Activated CD4-positive, alpha-beta T cell treated with anti-CD3 and anti-CD28 coated beads, Interleukin-2, amount 50 U/mL, for 4 hours (primary cell): ENCODE measurements at places on chromosomes 16 and 17.
A peak's percentile ranks its signal among the peaks of the same experiment; 100 is the strongest.

DNA sequence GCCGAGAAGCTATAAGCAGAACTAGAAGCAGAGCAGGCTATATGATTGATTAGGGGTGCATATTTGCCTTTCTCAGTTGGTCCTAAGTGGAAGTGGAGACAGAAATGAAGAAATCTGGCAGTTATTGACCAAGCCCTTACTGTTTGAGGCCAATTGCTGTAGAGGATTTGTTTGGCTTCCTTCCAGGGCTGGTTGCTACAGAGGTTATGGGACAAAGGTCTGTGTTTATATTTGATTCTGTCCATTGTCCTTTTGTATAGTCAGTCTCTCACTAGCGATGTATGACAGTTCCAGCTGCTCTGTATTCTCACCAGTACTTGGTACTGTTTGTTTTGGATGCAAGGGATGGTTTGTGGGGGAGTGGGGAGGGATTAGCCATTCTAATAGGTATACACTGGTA lies 7.3 kb upstream of the ALOX15 start:
- no peak for DNase-seq

DNA sequence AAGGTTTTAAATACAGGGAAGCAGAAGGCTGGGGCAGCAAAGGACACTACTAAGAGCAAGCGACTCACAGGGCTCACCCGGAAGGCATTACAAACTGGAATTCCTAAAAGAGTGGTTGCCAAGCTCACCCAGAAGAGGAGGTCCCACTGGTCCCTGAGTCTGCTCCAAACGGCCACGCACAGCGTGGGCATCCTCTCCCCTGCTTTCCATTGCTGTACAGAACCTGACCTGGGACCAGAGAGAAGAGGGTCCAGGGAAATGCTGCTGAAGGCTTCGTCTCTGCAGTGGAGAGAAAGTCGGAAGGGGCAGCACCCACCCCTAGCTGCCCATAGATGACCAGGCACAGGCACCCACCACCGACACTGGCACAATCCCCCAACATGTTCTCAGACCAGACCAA lies 67.2 kb downstream of the ADCY9 start:
- no peak for DNase-seq

DNA sequence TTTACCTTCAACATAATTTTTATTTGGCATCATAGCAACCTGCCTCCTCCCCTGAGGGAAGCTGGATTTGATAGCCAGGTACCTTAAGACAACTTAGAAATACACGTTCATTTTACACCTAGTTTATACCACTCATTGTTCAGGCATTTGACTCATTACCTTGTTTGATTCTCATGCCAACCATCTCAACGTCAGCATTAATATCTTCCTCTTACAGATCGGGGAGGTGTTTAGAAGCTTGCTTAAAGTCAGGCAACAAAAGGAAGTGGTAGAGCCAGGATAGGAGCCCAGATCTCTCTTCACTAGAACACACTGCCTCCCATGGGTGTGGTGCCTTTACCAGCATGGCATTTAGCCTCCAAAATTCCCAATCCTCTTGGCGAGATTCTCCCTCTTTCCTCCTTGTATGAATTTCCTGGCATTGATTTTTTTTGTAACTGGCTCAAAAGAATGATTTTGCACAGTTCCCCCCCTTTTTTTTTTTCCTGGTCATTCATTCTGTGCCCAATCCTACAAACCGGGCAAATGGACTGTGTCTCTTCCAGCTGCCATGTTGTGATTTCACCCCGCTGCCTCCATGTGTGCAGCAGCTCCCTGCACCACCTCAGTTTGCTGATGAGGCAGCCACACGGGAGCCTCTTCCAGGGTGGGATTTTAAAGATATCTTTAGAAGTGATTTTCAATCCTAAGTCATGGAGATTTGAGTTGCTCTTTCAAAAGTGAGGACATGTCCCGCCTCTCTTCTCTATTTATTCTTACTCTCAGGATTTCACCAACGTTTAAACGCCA lies 383.6 kb downstream of the UTP18 start:
- no peak for DNase-seq

GRCh38 chr16:89319886-89320781 lies 102.6 kb downstream of the ZNF778 start:
- DNase-seq: peak; percentile 25

GRCh38 chr16:12682432-12683165 lies 121.1 kb downstream of the CPPED1 start:
- no peak for DNase-seq

- no peak for DNase-seq
These were observed 142.4 kb upstream of the RBL2 start for GRCh38 chr16:53291757-53292392.

DNA sequence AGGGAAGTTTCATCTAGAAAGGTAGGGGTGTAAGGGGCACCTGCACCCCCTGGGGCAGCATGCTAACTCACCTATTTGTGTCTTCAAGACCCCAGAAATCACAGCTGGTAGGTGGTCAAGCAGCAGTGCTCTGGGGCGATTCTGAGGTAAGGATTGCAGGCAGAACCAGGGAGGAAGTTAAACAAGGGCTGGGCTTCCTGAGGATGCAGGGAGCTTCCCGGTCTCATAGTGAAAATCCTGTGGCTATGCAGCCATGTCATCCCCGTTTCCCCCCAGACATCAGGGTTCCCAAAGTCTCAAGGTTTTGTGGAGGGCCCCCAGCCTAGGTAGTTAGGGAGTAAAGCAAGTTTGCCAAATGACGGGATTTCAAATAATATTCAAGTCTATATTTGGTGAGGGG lies 78.5 kb downstream of the C16orf78 start:
- DNase-seq: no peak

DNA sequence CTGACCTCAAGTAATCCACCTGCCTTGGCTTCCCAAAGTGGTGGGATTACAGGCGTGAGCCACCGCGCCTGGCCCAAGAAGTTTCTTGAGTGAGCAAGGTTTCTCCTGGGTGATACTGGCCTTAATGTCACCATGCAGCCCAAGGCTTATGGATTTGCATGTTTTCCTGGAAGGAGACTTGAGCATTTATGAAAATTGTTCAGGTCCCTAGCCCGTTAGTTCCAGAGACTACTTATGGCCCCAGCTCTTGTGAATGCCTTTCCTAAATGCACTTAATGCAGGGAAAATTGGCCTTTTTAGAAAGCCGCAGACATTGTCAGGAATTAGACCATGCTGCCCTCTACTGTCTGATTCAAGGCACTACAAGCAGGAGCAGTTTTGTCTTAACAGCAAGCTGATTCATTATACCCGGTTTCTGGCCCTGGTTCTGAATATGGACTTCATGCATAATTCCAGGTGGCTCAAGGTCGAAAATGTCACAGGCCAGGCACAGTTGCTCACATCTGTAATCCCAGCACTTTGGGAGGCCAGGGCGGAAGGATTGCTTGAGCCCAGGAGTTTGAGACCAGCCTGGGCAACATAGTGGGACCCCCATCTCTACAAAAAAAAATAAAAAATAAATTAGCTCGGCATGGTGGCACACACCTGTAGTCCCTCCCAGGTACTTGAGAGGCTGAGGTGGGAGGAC lies 91.3 kb downstream of the SNX29 start:
- DNase-seq: peak; percentile 26

DNA sequence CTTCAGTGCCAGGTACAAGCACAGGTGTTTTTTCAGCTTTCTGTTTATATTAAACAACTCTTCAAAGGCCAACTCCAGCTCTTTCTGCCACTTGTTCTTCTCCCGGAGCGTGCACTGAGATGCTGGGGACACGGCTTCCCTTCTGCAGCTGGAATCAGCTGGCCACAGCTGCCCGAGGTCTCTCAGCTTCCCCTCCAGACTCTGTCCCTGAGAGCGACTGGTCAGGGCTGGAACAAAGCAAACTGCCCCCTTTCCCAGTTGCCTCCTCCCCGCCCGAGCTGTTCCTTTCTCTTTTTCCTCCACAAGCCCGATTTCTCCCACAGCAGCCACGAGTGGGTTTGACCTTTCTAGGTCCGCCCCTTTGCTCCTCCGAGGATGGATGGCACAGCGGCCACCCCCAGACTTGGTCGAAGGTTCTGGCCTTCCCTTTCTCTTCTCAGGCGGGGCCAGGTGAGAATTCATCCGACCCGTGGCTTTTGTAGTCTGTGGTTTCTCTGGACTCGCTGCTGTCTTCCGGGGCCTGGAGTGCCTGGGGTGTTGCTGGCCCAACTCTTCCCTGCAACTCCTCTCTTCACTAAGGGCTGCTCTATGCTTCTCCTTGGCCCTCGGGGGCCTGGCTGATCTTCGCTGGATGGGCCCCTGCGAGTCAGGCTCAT lies 11.5 kb downstream of the CEP295NL start:
- no peak for DNase-seq

- DNase-seq: peak; percentile 39
These were observed 25.0 kb downstream of the HOXB1 start for GRCh38 chr17:48505788-48506187.

DNA sequence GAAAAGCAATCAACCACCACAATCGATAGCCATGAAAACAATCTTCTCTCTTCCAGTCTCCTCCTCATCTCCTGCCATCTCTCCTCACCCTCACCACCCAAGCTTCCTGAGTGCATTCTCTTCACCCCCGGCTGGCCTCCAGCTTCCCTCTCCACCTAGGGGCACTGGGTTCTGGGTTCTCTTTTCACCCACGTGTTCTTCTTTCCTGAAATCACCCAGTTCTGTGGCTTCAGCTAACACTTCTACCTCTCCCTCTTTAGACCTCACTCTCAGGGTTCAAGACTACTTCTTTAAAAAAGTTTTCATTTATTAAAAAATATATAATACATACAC lies 8.2 kb downstream of the ITGAM start:
- no peak for DNase-seq

- DNase-seq: no peak
These were observed 178.8 kb upstream of the PSMD7 start for GRCh38 chr16:74117798-74118197.

DNA sequence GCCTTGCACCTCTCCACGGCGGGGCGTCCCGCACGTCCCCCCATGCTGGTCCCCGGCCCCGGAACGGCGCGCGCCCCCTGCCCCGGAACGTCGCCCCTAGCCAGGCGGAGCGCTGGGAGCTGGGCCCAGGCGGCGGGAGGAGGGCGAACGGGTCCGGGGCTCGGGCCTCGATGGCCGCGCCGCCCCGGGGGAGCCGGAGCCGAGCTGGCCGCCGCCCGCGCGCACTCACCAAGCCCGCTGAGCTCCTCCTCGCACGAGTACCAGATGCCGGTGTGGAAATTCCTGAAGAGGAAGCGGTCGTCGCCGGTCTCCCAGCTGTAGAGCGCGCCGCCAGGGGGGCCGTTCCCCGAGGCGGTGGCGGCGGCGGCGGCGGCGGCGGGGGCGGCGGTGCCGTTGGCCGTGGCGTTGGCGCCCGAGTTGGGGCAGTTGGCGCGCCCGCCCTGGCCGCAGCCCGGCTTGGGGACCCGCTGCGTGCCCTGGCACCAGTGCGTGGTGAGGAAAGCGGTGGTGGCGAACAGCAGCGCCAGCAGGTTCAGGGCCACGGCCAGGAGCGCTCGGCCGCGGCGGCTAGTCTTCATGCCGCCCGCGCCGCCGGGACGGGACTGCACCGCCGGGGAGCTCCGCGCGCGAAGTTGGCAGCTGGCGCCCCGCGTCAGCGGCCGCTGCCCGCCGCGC lies 530 bp downstream of the GSG1L start:
- DNase-seq: no peak

GRCh38 chr16:20675488-20676267 lies 21.8 kb downstream of the ACSM1 start:
- no peak for DNase-seq

DNA sequence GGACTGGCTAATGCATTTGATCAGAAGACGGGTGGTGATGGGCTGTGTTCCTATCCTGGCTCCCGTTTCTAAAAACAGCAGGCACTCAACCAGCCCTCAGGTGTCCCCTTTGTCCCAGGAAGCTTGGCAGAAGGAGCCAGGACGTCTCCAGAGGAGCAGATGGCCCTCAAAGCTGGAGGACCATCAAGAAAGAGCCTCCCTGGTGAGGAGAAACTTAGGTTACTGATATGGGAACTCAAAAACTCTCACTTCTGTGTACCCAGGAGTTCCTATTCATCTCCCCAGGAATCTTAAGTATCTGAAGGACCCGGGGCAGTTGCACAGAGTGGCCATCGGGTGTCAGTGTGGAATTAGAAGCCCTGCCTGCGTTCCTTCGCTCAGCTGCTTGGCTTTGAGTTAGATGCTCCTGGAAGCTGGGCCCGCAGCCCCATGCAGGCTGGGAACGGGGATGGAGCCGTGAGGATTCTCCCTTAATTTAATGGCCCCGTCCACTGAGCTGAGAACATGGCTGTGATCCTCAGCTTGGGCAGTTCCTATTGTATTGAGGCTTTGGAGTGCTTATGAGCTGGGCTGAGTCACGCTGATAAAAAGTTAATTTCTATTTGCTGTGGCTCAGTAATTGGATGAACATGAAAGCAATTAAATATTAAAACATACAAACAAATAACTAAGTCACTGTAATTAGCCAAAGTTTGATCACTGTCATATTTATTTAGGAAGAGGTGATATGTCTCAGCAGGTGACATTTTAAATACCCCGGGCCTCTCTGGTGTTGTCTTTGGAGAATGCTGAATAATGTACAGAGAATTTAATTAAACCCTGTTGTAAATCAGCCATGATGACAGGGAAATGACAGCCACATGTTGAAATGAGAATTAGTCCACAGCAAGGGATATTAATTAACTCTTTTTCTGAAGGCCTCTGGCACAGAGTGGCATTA lies 402.1 kb downstream of the SEC14L1 start:
- peak; percentile 45 for DNase-seq

- no peak for DNase-seq
These were observed 57.3 kb downstream of the TEX2 start for GRCh38 chr17:64205804-64206203.

DNA sequence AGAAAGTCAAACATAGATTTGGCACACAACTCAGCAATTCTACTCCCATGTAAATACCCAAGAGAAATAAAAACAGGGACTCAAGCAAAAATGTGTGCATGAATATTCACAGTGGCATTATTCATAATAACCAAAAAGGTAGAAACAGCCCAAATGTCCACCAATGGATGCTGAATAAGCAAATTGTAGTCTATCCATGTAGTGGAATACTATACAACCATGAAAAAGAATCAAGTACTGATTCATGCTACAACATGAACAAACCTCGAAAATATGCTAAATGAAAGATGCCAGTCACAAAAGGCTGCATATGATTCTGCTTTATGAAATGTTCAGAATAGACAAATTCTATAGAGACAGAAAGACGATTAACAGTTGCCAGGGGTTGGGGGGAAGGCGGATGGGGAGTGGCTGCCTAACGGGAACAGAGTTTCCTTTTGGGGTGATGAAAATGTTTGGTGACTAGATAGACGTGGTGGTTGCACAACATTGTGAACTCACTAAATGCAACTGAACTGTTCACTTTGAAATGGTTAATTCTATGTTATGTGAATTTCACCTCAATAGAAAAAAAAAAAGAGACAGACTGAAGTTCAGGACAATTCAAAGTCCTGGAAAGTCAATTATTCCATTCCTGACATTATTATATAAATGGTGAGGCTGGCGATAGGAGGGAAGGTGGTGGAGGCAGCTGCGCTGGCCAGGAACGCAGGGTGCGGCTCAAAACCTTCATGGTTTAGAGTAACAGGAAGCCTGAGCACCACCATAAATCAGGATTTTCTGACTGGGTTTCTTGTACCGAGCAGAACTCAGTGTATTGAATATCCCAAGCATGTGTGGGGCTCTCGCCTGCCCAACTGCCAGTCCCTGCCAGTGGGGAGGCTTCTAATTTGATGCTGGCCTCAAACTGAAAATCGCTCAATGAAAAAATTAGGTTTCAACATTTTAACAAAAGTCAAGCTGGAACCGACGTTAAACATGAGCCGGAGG lies 300.9 kb downstream of the C16orf95 start:
- no peak for DNase-seq

- no peak for DNase-seq
These were observed 12.4 kb downstream of the FOXN1 start for GRCh38 chr17:28518578-28518977.
